ENCODE measurements at places on chromosomes 7 and 10.

DNA sequence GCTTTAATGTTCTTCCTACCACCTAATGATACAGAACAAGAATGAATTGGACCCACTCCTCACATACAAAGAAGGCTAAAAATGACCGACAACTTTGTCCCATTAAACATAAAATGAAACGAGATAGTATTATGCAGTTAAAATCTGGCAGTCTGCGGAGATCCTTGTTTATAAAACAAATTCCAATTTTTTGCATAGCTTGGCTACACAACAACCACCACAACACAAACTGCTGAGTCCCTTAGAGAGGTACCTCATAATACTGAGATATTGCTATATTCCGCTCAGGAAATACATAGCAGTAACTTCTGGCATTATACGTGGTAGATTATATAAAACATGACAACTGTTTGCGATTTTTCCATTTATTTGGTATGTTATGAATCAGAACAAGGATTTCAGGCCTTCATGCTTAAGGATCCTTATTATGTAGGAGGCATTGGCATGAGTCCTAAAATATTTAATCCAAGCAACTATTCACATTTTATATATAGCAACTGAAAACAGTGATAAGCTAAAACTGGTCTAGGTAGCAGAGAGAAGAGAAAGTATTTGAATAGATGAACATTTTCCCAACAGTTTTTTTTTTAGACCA, 96.0 kb downstream of the ANK3 start:
- DNase-seq = no peak

DNA sequence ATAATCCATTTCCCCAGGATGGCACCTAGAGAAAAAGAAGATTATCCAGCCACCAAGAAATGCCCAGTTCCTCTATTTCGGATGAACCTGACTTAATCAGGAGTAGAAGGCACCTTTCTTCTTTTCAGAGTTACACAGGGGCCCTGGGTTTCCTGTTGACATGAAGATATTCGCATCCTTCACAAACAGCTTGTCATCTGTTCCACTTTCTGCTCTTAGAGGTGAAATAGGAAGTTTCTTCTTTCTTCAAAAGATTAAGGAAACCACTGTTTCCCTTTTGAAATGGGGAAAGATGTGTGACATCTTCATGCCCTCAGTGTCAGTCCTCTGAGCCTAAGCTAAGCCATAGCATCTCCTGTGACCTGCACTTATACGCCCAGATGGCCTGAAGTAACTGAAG, 39.1 kb upstream of the RAB18 start:
- DNase-seq = no peak

DNA sequence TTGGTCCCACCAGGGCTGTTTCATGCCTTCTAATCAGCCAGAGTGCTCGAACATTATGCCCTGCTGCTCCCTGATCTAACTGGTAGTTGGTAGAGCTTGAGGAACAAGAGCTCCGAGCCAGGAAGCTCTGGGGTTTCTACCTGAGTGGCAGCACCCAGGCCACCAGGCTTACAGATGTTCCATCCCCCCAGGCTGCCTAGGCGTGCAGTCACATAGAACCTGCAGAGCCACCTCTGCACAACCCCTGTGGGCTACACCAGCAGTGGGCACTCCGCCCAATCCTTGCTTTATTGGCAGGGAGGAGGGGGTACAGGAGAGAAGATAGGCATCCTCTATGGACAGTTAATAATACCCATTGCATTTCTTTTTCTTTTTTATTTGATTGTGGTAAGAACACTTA, 21.8 kb downstream of the MAP3K8 start:
- no peak for DNase-seq

GRCh38 chr7:66359656-66360211, 154.6 kb downstream of the TPST1 start:
- no peak for DNase-seq
